ENCODE measurements at places on chromosomes 1 and 21.

- no peak for DNase-seq
Measured at GRCh38 chr1:201359031-201359872, 18.2 kb downstream of the TNNT2 start.

GRCh38 chr1:25713961-25714360 is 86.0 kb upstream of the SELENON start:
- no peak for DNase-seq

DNA sequence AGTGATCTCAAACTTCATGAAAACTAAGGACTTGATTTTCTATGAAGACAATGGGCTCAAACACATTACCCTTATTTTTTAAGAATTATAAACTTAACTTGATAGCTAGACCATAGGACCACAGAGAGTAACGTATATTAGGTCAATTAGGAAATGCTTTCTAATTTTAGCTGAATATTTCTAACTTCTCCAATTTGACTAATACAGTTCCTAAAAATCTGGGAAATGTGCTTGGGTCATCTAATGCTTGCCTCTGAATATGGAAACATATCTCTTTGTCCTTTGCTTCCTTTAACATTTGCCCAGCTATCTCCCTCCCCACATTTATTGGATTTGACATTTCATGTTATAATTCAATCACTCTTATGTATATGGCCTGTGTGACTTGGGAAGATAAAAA is 141.4 kb downstream of the LHX8 start:
- no peak for DNase-seq

DNA sequence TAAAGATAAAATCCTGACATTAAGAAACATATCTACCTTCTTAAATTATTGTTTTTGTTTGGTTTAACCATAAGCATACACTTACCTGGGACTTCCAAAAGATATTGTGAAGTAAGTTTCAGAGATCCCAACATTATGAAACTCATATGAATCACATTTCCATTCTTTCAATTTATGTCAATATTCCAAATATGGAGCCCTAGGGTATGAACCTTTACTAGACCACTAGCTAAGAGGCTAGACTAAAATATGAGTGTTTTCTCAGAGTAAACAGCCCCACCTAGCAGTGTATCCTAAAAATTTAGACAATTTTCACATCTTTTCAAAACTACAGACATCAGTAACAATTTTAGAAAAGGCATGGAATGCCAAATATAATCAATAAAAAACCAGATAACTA is 24.4 kb downstream of the SCAF4 start:
- no peak for DNase-seq

DNA sequence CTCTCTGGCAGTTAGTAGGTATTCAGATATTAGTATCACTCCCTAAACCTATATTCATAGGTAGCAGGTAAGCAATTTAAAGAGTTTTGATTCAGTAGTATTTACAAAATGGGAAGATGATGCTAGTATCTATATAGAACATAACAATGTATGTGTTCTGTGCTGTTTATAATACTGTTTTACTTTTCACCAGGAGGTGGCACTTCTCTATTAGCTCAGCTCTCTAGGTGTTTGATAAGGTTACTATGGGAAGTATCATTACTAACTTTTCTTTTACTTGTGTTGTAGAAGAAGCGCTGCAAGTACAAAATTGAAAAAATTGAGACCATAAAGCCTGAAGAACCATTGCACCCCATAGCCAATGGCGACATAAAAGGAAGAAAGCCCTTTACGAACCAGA is 49.4 kb upstream of the FASLG start:
- DNase-seq, result no peak

- no peak for DNase-seq
Measured at GRCh38 chr1:63967901-63968300, 194.1 kb downstream of the ROR1 start.

DNA sequence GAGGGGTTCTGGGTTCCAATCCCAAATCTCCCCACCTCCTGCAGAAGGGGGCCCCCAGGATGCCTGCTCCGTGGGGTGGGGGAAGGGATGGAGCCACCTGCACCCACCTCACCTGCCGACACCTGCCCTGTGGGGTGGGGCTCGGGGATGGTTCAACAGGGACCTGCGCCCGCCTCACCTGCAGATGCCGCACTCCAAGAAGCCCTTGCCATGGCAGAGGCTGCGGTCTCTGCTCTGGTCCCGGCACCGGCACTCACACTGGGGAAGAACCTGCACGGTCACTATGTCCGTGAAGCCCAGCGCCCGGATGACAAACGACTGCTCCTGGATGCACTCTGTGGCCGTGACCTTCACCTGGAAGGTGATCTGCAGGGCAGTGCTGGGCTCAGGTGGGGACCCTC is 18.1 kb upstream of the PTTG1IP start:
- DNase-seq, result no peak

DNA sequence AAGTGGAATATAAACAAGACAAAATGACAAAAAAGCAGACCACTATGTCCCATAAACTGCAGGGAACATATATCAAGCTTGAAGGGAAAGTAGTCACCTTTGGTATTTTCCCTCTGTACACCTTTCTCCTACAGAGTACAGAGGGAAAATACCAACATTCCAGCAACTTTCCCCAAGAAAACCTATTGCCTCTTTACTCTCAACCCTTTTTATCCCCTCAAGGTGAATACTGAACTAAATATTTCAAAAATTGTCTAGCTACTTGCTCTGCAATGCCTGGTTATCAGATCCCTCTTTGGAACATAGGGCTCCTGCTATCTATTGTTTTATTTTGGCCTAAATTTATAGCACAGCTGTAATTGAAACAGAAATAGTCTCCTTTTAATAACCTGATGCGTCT is 15.8 kb downstream of the CTXND2 start:
- DNase-seq, result no peak

DNA sequence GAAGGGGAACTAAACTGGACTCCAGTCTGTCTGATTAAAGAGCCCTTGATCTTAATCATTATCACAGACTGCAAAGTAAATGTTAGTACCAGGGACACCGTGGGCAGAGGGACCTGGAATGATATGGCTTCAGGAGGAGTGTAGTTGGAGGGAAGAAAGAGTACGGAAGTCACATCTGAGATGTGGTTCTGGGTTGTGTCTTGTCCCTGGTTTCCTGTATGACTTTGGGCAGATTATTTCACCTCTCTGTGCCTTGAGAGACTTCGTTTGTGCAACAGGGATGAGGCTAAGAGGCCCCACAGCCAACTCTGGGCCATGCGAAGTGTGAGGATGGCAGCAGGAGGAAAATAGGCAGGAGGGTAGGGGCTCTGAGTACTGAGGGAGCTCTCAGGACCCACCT is 76.1 kb upstream of the SLC2A1 start:
- DNase-seq, result no peak

DNA sequence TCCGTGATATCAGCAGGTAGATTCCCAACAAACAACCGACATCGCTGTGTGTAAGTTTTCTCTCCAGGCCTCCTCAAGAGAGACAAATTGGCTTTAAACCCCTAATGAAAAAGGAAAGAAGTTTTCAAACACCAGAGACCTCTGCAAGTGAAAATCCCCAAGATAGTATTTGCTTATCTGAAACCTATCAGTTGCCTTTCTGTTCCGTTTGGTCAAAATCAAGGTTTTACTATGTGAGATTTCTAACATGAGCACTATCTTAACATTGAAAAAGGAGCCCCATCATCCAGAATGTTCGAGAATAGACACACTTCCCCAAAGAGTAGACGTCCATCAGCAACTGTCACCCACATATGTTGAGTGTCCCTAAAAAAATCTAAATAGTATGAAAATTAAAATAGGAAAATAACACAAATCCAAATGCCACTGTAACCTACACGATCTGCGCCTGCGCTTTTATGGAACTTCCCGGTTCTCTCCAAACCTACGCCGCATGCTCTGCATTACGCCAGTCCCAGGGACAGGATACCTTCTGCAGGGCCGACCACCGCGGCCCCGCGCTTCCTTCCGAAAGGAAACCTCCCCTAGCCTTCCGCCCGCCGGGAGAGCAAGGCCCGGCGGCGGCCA is 1.4 kb downstream of the SFPQ start:
- DNase-seq, result no peak

DNA sequence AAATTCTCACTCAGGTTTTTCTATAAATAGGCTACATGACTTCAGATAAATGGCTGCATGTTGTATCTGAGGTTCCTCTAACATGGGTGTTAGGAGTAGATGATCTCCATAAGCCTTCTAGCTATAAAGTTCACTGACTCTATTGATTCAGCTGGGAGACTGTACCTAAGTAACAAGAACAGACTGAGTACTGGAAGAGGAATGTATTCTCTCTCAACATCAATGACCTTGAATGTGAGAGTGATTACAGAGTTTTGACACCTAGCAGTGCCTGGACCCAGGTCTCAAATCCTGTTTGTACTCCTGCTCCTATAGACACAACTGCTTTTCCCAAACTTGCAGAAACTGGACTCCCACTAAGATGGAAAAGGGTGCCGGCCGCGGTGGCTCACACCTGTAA is 8.6 kb upstream of the SLC19A2 start:
- no peak for DNase-seq

GRCh38 chr1:35079003-35079930 is at the start of gene ZMYM1:
ZMYM1 (plus strand) TSS chr1:35079385; CDS start chr1:35093988, 14,603 bp downstream.
- peak; percentile 79 for DNase-seq

GRCh38 chr1:150765296-150765976 is at the start of gene CTSS:
CTSS (minus strand) TSS chr1:150765778; CDS start chr1:150764763, 1,015 bp downstream.
- no peak for DNase-seq

DNA sequence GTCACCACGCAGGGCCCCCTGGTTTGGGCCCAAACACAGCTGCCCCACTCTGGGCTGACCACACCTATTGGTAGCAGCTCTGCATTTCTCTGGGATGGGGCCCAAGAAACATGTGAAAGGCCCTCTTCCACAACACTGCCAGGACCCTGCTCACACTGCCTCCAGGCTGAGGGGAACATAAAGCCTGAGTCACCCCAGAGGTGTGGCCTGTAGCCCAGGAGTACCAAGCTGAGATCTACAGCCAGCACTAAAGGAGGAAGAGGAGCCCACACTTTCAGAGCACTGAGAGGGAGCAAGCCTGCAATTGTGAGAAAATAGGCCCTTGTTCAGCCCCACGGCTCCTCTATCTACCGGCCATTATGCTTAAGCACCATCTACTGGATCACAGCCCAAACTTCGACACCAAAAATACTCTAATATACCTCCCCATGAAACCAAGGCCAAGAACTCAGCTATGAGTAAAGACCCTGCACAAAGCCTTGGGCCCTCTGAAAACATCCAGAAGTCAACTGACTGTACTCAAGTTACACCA is 14.4 kb upstream of the OR2T10 start:
- DNase-seq, result no peak

DNA sequence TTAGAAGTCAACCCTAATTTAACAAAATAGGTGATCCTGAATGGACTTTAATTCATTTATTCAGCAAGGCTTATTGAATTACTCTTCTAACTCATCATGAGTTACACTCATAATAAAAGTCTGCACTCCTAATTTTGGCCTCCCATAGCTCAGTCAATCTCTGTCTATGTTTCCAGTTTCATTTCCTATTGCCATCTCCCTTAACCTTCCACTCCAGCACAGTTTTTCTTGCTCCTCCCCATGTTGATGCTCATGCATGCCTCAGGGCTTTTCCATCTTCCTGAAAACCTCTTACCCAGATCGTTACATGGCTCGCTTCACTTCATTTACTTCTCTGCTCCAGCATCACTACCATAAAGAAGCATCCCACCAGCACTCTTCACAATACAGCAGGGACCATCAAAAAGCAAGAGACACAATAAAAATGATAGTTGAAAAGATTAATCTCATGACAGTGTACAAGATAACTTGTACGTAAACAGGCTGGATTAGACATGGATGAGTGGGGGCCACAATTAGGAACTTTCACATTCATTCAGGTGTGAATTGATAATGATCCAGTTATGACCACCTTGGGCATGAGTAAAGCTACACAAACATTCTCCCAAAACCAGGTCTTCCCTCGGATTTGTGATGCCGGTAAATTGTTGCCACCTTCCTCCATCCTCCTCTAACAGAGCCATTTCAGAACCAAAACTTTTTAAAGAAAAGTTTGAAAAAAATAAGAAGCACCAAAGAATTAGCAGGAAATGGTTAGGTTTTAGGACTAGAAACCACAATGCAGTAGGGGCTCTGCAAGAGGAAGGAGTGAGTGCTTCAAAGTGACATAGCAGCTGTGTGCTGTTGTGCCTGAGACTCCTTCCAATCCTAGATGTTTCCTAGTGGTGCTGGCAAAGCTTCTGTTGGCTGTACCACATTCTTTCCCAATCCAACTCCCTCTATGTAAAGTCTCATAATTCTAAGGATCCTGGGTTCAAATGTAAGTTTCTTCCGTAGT is 89.8 kb downstream of the OLFML2B start:
- DNase-seq, result no peak

- peak; percentile 16 for DNase-seq
Measured at GRCh38 chr1:231866392-231867331, 240.1 kb downstream of the DISC1 start.

DNA sequence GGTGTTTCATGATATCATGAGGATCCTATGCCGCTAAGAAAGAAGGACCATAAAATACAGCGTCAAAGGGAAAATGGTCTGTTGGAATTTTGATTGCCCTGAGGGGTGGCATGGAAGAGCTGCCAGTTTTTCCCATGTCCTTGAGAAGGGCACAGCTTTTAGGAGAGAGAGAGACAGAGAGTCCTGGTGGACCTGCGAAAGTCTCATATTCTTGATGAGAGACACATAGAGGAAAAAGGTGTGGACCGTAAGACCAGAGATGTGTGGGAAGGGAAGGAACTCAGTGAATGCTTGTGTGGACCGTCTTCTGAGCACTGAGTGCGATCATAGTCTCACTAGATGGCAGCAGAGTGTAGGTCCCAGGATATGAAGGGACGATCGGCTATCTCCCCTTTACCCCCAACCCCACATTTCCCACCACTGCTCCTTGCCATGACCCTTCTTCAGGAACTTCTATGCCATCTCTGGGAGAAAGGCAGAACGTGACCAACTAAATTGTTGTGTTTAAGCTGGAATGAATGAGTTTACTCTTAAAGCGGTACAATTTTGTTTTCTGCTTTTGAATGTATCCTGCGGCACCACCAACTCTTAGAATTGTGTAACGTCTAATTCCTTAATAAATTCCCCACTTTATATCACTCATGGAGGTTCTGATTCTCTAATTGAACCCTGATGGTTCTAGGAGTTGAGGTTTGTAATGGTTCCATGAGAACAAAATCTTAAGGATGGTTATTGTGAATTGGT is 117.7 kb downstream of the CTH start:
- no peak for DNase-seq

GRCh38 chr1:58896246-58897183 is 112.7 kb upstream of the JUN start:
- no peak for DNase-seq

- no peak for DNase-seq
Measured at GRCh38 chr1:117695796-117696490, 90.1 kb downstream of the TENT5C start.

DNA sequence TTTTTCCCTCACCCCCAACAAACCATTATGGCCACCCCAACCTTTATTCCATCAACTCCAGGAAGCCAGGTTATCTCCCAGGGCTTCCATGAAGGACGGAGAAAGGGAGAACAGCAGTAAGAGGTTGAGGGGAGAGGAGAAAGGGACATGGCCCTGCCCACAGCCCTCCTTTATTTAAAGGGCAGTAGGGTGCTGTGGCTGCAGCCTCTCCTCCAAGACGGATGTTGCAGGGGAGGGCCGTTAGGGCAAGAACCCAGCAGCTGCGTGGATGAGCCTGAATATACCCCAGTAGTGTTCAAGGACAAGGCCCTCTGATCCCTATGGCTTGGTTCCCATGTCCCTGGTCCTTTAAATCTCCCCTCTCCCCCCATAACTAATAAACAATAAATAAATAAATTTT is 5.9 kb downstream of the RXFP4 start:
- DNase-seq, result peak; percentile 2
